Hypothalamus (tissue), 51 donors: ENCODE measurements at places on chromosomes 3 and 15.
A peak's percentile ranks its signal among the peaks of the same experiment; 100 is the strongest.

GRCh38 chr3:9078561-9079240, 115.4 kb upstream of the RAD18 start:
- DNase-seq = no peak

DNA sequence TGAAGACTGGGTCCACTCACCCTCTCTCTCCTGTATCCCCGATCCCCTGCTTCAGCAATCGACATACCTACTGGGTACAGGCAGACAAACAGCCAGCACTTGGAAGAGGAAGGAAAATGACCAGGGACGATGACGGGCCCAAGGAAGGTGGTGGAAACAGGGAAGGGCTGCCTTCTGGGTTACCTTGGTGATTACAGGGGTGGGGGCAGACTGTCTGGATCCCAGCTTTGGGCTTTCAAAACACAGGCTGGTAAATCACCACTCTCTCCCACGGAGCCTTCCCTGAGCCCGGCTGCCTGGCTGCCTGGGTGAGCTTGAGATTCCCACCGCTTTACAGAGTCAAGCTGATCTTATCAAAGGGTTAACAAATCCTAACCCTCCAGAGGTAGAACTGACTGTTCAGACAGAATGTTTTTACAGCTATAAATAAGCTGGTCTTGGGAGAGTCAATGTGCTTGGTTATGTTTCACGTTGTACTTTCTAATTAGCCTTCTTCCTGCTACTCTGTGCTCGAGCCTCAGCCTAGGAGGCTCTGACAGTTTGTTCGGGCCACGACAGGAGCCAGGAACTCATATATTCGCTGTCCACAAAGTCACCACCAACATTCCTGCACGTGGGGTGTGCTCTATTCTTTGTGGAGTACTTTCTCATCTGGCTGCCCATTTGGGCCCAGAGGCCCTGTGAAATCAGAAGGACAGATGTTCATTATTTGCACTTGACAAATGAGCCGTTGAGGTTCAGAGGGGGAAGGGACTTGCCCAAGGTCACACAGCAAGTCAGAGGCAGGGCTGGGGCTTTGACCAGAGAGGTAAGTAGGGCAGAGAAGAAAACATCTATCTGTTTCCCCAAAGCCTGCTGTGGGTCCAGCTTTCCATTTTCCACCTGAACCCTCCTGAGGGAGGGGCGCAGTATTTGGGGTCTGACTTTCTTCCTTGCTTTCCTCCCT, 63.5 kb downstream of the FEM1B start:
- DNase-seq = no peak

- no peak for DNase-seq
These were observed 307.8 kb upstream of the TPRG1 start for GRCh38 chr3:188863999-188864406.

- no peak for DNase-seq
These were observed 1.8 kb upstream of the CTDSPL start for GRCh38 chr3:37859908-37860199.

DNA sequence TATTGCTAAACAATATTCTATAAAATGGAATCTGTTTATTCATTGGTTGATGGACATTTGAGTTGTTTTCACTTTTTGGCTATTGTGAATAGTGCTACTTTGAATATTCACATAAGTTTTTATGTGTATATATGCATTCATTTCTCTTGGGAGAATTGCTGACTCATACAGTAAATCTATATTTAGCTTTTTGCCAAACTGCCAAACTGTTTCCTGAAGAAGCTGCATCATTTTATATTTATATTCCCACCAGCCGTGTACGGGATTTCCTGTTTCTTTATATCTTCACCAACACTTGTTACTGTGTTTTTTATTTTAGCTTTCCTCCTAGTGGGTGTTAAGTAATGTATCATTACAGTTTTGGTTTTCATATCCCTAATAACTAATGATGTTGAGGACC, 12.5 kb upstream of the TCAIM start:
- DNase-seq = no peak

- no peak for DNase-seq
These were observed 3.9 kb upstream of the ATP11B start for GRCh38 chr3:182789371-182789770.

GRCh38 chr3:112143689-112144088, 10.6 kb upstream of the GCSAM start:
- no peak for DNase-seq

DNA sequence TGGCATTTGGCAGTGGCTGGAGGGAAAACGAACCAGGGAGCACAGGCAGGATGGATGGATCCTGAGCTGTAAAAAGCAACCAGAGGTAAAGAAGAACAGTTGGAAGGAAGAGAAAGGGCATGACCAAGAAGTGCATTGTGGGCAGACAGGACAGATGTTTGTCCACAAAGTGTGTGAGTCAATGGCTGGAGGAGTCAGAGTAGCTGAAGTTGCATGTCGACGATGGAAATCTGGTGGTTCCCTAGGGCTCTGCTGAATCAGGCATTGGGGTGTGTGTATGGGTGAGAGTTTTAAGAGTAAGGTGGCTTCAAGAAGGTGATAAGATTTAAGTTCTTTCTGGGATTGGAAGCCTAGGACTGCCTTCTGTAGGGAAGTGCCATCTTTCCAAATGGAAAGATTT, 214.0 kb upstream of the BHLHE40 start:
- no peak for DNase-seq

- DNase-seq = no peak
These were observed 100.5 kb downstream of the WDR72 start for GRCh38 chr15:53658827-53659555.

DNA sequence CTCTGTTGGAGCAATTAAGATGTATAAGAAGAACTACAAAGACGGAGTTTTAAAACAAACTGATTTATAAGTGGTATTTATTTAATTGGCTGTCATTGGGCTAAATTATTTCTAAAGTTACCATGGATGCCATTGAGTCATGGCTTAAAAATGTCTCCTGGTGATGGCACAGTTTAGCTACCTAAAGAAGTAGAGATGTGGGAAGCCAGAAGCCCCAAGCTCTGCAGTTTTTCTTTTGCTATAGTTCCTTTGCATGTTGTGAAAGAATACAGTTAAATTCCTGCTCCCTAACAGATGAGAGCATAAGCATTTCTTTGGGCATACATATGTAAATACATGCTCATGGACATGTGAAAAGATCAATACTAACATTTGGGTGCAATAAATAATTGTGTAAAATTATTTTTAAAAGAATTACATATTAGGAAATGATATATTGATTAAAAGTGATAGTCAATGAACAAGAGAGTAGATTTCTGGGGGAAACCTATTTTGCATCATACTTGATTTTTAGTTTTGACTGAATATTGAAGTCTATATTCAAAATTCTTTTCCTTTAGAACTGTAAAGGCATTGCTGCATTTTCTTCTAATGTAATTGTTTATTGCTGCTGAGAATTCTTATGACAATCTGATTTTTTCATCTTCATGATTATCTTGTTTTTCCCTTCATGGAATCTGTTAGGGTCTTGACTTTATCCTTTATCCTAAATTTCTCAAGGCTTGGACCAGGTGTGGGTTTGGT, 2.1 kb downstream of the OPA1 start:
- no peak for DNase-seq

DNA sequence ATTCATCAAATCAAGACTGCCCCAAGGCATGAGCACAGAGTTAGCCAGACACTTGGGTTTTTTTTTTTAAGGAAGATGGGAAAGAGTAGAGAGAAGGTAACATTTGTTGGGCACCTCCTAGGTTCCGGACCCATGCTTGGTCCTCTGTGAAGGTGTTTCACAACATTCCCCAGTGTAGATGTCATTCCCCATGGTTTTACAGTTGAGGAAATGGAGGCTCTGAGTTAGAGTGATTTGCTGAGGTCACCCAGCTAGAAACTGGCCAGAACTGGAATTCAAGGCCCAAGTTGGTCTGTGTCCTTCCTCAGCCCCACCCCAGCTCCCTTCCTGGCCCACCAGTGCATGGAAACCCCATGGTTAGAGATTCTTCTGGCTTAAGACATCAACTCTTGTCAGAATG, 19.9 kb downstream of the WNT7A start:
- DNase-seq = no peak

DNA sequence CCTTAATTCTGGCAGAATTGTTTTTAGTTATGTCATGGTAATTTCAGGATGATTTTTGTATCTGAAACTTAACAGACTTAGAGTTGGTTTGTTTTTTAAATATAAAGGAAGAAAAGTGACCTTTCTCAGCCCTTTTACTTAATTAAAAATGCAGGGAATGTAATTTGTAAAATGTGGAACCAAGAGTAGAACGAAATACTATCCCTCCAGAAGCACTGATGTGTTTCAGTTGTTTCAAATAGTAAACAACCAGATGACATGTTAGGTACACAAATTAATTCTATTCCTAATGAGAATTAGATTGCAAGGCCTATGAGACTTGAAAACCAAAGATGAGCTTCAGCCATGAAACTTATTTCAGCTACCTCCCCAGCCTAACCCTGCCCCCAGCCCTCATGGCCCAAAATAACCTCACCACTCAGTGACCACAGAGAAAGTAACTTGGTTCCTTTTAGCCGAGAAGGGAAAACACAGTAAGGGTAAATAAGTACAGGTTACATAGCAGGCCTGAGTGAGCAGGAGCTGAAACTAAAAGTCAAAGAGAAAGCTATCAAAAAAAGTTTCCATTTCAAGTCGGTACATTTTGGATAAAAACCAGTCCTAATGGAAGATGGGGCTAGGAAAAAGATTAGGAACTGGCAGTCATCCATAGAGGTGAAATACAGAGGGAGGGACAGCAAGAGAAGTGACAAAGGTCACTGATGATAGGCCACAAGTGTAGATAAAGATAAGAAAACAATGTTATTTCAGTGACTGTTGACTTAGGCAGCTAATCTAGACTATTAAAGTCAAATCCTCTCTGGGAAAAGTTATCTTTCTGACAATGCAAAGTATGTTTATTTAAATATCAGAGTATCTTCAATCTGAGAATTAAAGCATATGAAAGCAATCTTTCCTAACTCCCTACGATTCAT, 23.2 kb downstream of the SENP8 start:
- DNase-seq = no peak

DNA sequence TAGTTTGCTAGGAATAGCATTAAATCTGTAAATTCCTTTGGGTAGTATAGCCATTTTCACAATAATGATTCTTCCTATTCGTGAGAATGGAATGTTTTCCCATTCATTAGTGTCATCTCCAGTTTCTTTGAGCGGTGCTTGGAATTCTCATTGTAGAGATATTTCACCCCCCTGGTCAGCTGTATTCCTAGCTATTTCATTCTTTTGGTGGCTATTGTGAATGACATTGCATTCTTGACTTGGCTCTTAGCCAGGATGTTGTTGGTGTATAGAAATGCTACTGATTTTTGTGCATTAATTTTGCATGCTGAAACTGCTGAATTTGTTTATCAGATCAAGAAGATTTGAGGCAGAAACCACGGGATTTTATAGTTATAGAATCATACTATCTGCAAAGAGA, 690.5 kb upstream of the ALCAM start:
- no peak for DNase-seq

- DNase-seq = peak; percentile 46
These were observed 195.1 kb downstream of the NTRK3 start for GRCh38 chr15:88061452-88061851.

DNA sequence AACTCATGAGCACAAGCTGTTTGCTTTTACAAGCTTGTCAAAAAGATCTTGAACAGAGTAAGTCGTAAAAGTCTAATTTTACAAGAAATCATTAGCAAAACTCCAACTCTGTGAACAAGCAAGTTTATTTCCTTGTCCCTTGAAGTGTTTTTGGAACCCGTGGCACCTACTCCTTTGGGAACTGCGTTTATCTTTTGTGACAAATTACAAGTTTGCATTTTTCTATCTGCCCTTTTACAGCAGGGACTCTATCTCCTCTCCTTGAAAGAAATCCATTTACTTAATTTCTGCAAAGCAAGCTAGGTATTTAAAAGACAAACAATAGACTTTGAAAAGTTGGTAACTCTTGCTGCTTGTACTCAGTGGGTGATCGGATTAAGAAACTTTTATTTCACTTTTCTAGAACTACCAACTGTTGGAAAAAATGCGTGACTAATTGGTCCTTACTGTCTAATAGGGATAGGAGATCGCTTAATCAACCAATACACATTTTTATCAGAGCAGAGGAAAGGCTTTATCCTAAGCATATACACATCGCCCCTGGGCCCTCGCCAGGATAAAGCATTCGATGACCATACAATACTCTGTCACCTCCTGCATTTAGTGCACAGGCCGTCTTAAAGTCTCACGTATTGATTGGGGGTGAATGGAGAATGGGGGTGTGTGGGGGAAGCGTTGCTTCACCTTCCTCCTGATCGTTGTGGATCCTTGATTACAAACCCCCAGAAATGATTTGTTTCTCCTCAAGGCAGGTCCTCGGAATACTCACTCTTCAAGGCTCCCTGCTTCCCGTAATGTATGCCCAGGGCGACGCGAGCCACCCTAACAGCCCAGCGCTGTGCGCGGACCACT, 1.7 kb downstream of the PRTG start:
- no peak for DNase-seq

DNA sequence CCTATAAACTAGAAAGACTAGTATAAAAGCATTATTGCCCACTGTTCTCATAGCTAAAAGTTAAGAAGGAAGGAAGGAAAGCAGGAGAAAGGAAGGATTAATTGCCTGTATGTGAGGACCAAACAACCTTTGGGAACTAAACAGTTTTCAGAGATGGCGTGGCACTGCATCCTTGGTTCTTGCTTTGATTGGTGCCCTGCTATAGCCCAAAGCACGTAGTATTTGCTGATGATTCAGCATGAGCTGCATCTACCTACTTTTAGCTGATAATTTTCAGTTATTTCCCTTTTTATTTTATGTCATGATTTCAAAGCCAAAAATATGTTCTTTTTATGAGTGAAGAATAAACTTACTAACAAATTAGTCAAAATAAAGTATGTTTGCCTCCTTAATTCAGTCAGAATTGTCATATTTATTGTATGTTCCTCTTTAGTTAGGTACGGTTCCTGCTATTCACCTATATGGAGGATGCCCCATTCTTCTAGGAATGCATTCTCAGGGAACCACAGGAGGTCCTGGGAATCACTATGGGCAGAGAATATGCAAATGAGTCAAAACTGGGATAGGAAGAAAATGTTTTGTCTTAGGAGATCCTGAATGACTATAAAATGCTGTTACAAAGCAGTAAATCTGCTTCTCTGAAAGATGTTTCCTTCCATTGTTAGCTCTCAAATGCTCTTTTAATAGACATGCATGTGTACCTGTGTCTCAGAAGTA, 65.4 kb upstream of the THSD4 start:
- DNase-seq = no peak

DNA sequence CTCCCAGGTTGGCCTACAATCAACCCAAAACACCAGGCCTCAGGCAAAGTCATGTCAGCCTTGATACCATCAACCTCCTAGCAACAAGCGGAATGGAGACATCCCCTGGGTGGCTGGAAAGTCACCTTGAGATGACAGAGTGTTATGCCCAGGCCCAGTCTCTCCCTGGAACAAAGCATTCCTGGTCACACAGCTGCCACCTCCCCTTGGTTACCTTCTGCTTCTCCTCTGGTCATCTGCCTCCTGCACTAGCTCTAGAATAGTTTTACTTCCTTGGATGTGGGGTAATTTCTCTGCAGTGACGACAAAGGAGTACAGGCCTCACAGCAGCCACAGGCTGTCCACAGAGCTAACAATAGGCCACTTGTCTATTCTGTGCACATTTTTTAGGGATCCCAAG, 114.9 kb downstream of the RFTN1 start:
- no peak for DNase-seq
